KG1 (cell line): ENCODE measurements at places on chromosomes 4 and X.

- no peak for DNase-seq
Measured at GRCh38 chr4:60637976-60638375, 562.1 kb upstream of the ADGRL3 start.

DNA sequence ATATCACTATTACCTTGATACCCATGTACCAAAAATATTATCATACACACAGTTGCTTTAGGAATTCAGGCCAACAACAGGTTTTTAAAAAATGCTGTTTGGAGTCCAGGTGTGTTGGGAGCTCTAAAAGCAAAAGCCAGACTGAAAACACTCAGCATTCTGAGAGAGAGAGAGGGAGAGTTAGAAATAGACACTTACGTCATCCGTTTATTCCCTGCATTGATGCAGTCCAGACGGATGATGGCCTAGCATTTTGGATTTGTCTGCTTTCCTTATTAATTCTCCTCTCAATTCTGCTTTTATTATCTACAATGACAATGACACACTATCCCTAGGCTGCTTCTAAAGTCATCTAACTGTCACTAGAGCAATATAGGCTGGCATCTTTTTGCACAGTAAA lies 358.3 kb upstream of the BOD1L1 start:
- no peak for DNase-seq

- DNase-seq: no peak
Measured at GRCh38 chrX:19156186-19156585, 33.9 kb upstream of the ADGRG2 start.

DNA sequence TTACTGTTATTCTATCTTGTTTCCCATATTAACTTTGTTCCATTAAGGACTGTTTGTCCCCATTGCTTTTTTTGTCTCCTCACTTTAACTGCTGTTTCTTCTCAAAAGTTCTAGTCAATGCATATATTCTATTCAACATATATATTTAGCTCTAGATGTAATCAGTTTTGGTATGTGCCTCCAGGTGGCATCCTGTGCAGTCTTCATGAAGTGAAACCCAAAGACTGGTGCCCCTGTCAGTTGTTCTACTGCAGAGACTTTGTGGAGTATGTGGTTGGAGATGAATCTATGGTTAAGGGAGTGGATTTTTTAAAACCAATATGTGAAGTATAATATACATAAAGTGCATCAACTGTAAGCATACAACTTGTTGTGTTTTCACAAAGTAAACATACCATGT lies 57.0 kb downstream of the VAMP7 start:
- no peak for DNase-seq

GRCh38 chr4:42642101-42642797 lies 14.7 kb downstream of the ATP8A1 start:
- DNase-seq: no peak

- no peak for DNase-seq
Measured at GRCh38 chr4:186021461-186022167, 47.3 kb upstream of the TLR3 start.

GRCh38 chrX:10831716-10832502 lies 211.5 kb upstream of the MID1 start:
- DNase-seq: no peak

DNA sequence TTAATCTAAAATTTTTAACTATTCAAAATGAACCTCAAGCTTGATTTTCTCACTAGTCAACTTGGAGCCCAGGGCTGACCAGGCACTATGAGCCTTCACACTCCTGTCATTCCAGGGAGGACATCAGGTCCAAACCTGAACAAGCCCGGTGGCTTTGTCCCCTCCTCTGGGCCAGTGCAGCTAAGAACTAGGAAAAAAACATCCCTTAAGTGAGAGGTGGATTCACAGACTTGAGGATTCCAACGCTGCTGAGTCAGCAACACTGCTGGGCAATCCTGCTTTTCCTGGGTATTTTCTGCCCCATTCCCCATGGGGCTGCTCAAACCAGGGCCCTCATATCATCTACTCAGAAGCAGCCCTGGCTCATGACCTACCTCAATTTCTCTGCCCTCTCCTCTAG lies 4.0 kb downstream of the RNF212 start:
- DNase-seq: no peak

DNA sequence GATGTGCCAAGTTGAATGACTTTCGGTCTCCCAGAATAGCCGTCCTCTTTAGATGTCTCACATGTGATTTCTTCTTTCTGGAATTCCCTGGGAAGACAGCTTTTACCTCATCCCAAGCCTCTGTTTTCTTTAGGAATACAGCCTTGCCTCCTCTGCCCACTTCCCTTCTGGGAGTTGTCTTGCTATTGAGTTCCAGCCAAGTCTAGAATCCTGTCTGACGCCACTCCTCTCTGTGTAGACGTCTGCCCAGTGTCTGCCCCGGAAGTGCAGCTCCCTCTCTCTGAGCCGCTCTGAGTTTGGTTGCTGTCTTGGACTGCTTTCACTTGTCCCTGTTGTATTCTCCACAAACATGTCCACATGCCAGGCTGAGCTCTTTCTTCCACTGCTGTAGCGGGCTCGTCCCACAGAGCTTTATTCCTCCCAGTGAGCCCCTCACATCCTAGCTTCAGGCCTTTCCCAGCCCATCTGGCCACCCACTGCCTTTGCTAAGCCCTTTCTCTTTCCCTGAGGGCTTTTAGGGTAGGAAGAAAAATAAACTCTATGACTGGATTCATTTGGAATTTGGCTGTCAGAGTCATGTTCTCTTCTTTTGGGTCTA lies 9.0 kb upstream of the IGFBP7 start:
- no peak for DNase-seq
